ENCODE measurements at places on chromosomes 6 and 20.

- DNase-seq: no peak
Observed at GRCh38 chr20:64131406-64131805, 24.0 kb upstream of the NPBWR2 start.

- DNase-seq: no peak
Observed at GRCh38 chr20:24912397-24913075, 36.5 kb upstream of the CST7 start.

- no peak for DNase-seq
Observed at GRCh38 chr20:62769346-62770071, 26.8 kb upstream of the MRGBP start.

- DNase-seq: no peak
Observed at GRCh38 chr6:106168097-106168888, 82.2 kb downstream of the PRDM1 start.

DNA sequence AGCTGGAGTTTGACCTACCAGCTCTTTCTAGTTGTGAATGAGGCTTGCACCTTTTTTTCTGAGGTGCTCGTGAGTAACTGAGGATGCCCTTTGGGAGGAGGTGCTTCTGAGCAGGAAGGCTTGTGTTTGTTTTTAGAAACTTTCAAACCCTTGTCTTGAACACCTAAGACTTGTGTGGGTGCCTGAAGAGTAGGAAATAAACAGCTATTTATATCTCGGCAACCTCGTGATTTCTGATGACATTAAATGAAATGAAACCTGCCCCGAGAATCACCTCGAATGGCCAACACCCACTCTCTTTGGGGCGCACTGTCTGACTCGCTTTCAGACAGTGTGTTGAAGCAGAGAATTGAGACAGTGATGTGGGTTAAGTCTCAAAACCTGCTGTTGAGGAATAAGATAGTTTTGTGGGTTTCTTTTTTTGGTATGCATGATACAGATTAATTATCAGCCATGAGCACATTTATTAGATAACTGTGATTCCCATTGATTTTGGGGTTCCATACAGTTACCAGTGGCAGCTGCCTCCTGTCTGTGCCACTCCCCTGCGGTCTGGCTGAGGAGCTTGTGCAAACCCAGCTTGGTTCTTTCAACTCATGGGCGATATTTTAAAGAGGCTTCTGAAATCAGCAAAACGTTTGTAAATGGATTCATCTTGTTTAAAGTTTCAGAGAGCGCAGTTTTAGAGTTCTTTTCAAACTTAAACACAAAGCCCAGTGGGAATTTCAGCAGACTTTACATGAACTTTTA is 8.4 kb downstream of the IRF4 start:
- no peak for DNase-seq

GRCh38 chr6:35047265-35048011 is 93.7 kb downstream of the TCP11 start:
- DNase-seq: peak; percentile 77

GRCh38 chr20:2693286-2694007 is 867 bp downstream of the EBF4 start:
- peak; percentile 45 for DNase-seq

DNA sequence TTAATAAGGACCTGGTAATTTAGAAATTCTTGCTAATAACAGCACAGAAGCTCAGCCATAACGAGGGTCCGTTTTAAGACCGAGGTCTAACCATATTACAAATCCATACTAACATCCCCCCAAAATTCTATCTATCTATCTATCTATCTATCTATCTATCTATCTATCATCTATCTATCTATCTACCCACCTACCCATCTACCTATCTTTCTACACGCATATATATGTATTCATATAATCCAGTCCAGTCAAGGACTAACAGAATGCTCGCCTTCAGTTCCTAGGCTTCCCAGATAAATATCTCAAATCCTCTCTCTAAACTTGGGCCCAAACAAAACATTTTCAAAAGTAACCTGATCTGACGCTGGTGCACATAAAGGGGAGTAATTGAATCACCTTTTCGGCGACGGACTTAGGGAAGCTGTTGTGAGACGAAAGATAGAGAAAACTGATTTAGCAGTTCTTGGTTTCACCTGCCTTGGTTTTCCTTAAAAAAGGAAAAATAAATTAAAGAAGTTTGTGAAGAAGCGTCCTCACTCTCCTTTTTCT is 14.5 kb downstream of the HMGN4 start:
- no peak for DNase-seq

- DNase-seq: no peak
Observed at GRCh38 chr6:119966484-119966883, 616.9 kb upstream of the MAN1A1 start.

- DNase-seq: no peak
Observed at GRCh38 chr20:21259346-21259745, 43.8 kb upstream of the XRN2 start.

DNA sequence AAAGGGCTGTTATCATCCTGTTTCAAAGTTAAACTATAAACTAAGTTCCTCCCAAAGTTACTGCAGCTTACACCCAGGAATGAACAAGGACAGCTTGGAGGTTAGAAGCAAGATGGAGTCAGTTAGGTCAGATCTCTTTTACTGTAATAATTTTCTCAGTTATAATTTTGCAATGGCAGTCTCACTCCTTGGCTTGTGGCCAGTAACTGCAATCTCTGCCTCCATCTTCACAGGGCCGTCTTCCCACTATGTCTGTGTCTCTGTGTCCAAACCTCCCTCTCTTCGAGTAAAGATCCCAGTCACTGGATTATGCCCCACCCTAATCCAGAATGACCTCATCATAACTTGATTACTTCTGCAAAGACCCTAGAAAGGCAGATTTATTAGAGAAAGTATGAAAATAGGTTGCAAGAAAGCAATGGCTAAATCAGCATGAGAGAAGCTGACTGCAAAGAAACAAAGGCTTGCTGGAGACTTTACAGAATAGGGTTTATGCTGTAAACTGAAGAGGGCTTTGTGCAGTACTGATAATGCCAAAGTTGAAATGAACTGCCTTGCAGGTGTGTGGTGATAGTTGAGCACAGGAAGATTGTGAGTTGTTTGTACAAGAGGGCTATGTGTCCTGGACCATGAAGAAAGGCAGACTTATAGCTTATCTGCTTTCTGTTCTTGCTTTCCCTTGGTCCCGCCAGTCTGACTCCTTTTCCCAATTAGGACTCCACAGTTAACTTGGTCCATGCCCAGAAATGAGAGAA is 28.4 kb downstream of the GPX6 start:
- DNase-seq: no peak

DNA sequence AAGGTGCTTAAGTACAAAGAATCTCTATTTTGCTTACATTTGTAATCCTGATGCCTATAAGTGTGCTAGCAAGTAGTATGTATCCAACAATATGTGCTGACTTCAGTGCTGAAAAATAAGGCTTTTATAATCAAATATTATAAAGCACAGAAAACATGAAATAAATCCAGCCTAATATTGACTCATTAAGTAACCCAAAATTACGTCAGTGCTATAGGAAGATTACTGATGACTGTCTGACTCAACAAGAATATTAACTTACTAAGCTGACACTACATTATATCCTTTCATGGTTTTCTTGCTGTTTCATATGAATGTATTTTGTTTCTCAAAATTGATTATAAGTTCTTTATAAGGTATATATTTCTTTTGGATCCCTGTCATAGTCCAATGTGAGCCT is 76.1 kb downstream of the ME1 start:
- no peak for DNase-seq

DNA sequence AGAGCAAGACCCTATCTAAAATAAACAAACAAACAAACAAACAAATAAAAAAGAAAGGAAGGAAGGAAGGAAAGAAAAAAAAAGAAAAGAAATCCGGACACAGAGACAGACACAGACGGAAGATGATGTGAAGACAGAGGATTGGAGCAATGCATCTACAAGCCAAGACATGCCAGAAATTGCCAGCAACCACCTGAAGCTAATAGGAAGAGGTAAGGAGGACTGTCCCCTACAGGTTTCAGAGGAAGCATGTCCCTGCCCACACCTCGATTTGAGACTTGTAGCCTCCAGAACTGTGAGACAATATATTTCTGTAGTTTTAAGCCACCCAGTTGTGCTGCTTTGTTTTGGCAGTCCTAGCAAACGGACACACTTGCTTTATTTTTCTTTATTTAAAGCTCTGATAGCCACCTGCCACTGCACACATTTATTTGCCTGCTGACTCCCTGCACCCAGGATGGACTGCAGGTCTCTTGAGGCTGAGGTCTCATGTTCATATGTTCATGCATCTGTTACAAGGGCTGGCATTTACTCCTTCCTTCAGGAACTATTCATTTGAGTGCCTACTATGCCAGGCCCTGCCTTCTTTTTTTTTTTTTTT is 20.7 kb upstream of the ZMYND8 start:
- no peak for DNase-seq

GRCh38 chr6:143546599-143546998 is 35.1 kb upstream of the FUCA2 start:
- no peak for DNase-seq

- no peak for DNase-seq
Observed at GRCh38 chr6:30689985-30690384, 799 bp downstream of the NRM start.

GRCh38 chr6:39834866-39835265 is 42.7 kb downstream of the DAAM2 start:
- no peak for DNase-seq
